Vagina (tissue), 2 donors: ENCODE measurements at places on chromosomes 3 and 15.
A peak's percentile ranks its signal among the peaks of the same experiment; 100 is the strongest.

- no peak overlapping the region for H3K27ac ChIP-seq
- no peaks in the 10 kb centered on the region for H3K4me1 ChIP-seq
- no peaks in the 10 kb centered on the region for H3K27me3 ChIP-seq
- H3K36me3 ChIP-seq = no peaks in the 10 kb centered on the region
- no peak for DNase-seq
- no peak overlapping the region for H3K4me3 ChIP-seq
Measured at GRCh38 chr15:26065723-26066122, 202.6 kb upstream of the ATP10A start.

DNA sequence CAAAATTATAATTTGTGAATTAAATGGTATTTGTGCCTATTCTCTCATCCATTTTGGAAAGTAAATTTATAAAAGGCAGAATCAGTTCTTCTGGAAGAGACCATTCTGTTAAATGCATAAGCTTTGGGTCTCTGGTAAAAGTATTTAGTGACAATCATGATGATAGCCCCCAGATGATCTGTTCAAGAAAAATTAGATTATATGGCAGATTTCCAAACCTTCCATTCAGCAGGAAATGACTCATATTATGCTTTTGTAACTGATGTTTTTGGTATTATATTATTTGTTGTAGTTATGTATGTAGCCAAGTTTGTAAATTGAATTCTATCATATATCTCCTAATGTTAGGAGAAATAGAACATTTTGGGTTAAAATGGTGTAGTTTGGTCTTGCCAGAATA is 340.8 kb upstream of the DPH6 start:
- H3K4me3 ChIP-seq = no peak overlapping the region
- DNase-seq = no peak
- no peaks in the 10 kb centered on the region for H3K27me3 ChIP-seq
- no peak overlapping the region for H3K27ac ChIP-seq

DNA sequence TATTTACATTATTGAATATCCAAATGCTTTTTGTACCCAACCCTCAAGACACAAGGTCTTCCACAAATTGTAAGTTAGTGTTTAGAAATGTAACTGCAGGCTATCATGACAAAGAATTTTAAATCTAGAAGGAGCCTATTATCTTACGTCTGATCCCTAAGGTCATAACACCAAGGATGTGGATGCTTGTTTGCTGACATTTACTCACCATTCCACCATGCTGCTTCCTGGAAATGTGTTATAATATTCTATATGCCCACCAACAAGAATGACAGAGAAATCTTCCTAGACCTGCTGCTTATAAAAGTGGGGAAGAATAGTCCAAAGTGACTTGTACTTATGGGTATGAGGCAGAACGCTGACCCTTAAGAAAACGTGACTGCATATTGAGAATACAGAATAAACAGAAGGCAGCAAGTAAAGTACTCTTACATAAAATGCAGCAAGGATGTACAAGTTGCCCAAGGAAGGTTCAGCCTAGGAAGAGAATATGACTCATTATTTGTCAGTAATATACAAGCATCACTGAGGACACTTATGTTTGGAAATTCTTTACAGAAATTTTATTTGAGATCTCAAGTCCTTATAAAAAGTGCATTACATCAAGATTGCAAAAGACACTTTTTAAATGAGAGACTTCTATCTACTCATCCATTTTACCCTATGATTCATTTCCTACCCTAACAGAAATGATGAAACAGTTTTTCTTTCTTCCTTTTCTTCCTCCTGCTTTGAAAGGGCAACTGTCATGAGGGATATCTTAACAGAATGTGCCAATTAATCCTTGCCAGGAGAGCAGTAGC is 59.6 kb downstream of the ESYT3 start:
- no peak overlapping the region for H3K27ac ChIP-seq
- H3K27me3 ChIP-seq = no peaks in the 10 kb centered on the region
- no peak for DNase-seq
- H3K4me3 ChIP-seq = no peak overlapping the region
- no peaks in the 10 kb centered on the region for H3K36me3 ChIP-seq
- no peaks in the 10 kb centered on the region for H3K4me1 ChIP-seq

- H3K27ac ChIP-seq = no peak overlapping the region
- no peak overlapping the region for H3K4me3 ChIP-seq
- H3K36me3 ChIP-seq = no peaks in the 10 kb centered on the region
Measured at GRCh38 chr15:69602921-69603320, 150.3 kb downstream of the RPLP1 start.

GRCh38 chr3:64185436-64185835 is 39.8 kb downstream of the PRICKLE2 start:
- H3K4me1 ChIP-seq = peaks cover 62% of the 10 kb centered on the region
- DNase-seq = no peak
- no peak overlapping the region for H3K4me3 ChIP-seq
- H3K27ac ChIP-seq = peak overlapping the region; percentile 80
- H3K36me3 ChIP-seq = no peaks in the 10 kb centered on the region

DNA sequence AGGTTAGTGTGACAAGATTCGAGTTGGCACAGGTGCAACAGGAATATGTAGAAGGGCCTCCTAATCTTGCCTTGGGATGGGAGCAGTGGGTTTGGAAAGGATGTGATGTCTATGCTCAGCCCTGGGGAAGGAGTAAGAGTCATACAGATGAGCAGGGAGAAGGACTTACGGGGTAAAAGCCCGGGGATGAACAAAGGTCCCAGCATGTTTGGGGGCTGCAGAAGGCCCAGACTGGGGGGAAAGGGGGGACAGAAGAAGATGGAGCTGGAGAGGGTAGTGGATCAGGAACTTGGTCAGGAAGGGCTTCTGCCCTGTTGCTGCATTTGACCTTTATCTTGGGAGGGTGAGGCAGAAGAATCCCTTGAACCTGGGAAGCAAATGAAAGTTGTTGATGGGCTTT is 240.1 kb upstream of the ST8SIA2 start:
- peaks cover 12% of the 10 kb centered on the region for H3K4me1 ChIP-seq
- H3K4me3 ChIP-seq = no peak overlapping the region
- H3K36me3 ChIP-seq = peaks cover 5% of the 10 kb centered on the region
- no peak for DNase-seq
- no peak overlapping the region for H3K27ac ChIP-seq

GRCh38 chr3:41365973-41366372 is 166.7 kb downstream of the CTNNB1 start:
- no peak overlapping the region for H3K4me3 ChIP-seq
- no peaks in the 10 kb centered on the region for H3K36me3 ChIP-seq
- no peak for DNase-seq
- no peak overlapping the region for H3K27ac ChIP-seq

DNA sequence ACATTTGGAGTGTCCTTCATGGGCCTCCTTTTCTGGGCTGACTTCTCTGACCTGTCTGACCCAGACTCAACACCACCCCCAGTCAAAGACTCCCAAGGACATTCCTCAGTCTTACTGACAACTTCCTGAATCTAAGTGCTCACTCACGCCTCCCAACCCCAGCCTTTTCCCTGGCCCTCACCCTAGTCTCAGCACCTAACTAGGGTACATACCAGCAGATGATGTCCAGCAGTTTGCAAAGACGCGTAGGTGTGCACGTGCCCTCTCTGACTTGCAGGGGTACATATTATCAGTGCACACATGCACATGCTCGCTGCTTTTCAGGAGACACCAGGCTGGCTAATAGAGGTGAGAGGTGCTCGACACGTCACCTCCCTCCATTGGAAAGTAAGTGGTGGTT is 38.7 kb upstream of the SLCO2A1 start:
- peaks cover 9% of the 10 kb centered on the region for H3K4me1 ChIP-seq
- no peak overlapping the region for H3K4me3 ChIP-seq
- no peaks in the 10 kb centered on the region for H3K27me3 ChIP-seq
- no peaks in the 10 kb centered on the region for H3K36me3 ChIP-seq

DNA sequence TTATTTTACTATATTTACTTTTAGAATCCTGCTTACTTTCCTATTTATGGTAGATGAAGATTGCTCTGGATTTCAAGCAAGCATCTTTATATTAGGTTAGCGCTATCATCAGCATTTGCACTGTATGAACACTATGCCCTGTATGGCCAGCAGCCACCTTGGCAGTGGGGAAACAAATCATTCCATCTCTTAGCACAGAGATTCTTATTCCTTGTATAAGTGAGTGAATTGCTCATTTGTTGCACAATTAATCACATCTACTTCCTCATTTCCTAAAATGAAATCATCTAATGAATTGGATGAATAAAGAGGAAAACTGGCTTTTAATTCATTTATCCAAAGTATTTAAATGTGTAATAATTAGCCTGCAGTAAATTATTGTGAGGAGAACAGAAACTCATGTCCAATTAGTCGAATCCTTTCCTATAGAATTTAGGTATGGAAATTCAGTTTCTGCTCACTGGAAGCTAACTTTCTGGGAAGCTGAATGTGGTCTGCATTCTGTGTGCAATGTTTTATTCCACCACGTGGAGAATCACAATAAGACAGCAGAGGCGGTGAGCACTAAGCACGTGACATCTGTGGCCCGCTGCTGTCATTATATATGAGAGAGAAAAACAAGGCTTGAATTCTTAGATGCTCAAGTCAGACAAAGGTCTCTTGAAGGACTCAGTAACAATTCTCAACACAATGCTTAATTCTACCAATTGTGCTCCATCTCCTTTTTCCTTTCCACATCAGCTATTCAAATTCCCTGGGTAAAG is 93.4 kb downstream of the PEX5L start:
- no peak overlapping the region for H3K27ac ChIP-seq
- H3K4me1 ChIP-seq = peaks cover 5% of the 10 kb centered on the region
- H3K4me3 ChIP-seq = no peak overlapping the region
- H3K36me3 ChIP-seq = no peaks in the 10 kb centered on the region
- H3K27me3 ChIP-seq = no peaks in the 10 kb centered on the region

DNA sequence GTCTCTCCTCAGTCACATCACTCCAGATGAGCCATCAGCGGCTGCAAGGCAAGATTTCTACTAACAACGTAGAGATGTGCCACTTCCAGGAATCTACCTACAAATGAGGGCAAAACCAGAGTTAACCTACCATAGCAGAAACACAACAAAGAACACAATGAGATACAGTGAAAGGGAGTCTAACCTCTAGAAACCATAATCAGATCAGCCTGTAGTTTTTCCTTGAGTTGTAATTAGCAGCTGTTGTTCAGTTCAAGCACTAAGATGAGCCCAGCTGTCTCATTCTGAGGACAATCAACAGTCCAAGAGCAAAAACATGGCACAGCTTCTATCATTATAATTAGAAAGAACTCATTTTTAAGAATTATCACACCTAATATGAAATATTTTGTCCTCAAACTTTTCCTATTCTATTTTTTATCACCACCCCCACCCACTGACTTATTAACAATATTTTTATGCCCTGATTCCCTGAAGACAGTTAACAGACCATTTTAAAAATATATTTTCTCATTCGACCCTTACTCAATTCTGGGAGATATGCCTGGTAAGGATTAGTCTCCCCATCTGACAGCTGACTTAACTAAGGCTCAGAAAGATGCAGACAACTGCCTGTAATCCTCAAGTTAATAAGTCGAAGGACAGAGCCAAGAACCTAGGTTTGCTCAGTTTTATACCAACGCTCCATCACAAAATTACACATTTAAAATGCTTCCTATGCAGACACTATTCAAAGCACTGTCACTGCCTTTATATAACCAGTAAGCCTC is 50.1 kb downstream of the MAGI1 start:
- H3K27ac ChIP-seq = no peak overlapping the region
- no peaks in the 10 kb centered on the region for H3K36me3 ChIP-seq
- H3K27me3 ChIP-seq = no peaks in the 10 kb centered on the region
- no peak for DNase-seq

- no peak overlapping the region for H3K4me3 ChIP-seq
- no peaks in the 10 kb centered on the region for H3K27me3 ChIP-seq
- peaks cover 45% of the 10 kb centered on the region for H3K4me1 ChIP-seq
- no peak overlapping the region for H3K27ac ChIP-seq
Measured at GRCh38 chr15:57538821-57539220, 52.9 kb upstream of the MYZAP start.

DNA sequence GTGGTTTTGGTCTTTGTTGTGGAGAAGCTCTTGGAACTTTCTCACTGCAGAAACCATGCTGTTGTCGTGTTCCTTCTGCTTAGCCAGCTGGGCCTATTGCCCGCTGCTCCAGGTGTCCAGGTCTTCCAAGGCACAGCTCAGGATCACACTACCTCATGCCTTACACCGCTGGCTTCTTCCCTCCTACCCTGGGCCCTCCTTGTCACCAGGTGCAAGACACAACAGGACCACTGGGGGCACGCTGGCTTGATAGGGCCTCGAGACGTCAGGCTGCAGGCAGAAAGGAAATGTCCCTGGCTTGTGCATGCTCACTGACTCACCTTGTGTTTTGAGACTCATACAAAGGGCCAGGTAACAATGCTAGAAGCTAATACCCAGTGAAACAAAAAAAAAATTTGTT is 32.3 kb downstream of the PAQR9 start:
- H3K36me3 ChIP-seq = no peaks in the 10 kb centered on the region
- DNase-seq = no peak
- no peaks in the 10 kb centered on the region for H3K4me1 ChIP-seq
- H3K4me3 ChIP-seq = no peak overlapping the region
- H3K27me3 ChIP-seq = no peaks in the 10 kb centered on the region

DNA sequence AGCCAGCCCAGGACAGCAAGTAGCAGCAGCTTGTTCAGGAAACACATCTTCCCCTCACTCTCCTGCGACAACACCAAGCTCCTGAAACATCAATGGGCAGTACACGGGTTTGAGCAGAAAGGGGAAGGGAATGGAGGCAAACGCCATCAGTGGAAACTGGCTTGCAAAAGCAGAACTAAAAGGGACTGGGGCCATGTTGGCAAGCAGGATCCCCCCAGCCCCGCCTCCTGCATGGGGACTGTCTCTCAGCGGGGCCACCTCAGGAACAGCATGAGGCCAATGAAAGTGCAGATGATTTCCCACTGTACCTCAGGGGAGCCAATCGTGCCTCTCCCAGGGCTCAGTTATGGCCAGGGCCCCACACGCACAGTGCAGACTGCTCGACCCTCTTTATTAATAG is 6.8 kb downstream of the CDAN1 start:
- no peaks in the 10 kb centered on the region for H3K36me3 ChIP-seq
- H3K27me3 ChIP-seq = no peaks in the 10 kb centered on the region
- peaks cover 5% of the 10 kb centered on the region for H3K4me1 ChIP-seq

GRCh38 chr15:78162038-78162437 is 12.9 kb downstream of the IDH3A start:
- peaks cover 84% of the 10 kb centered on the region for H3K36me3 ChIP-seq
- DNase-seq = no peak
- no peak overlapping the region for H3K4me3 ChIP-seq
- no peaks in the 10 kb centered on the region for H3K27me3 ChIP-seq

DNA sequence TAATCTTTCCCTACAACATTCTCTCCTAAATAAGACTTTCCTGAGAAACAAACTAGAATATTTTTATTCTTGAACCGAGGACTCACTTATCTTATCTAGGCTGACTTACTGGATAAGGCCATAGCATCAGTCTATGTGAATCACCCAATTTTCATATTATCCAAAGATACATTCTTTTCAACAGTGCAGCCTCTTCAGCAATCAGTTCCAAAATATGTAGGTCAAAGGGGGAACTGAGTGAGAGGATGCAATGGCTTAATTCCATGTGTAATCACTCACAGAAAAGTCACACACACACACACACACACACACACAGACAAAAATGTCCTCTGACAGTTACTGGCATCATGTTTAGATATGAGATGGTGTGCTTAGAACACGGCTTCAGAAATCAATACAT is 31.5 kb upstream of the MECOM start:
- H3K27ac ChIP-seq = no peak overlapping the region
- H3K4me1 ChIP-seq = no peaks in the 10 kb centered on the region
- H3K36me3 ChIP-seq = no peaks in the 10 kb centered on the region
- H3K27me3 ChIP-seq = no peaks in the 10 kb centered on the region
- DNase-seq = no peak

GRCh38 chr3:123038751-123039150 is 11.2 kb upstream of the SEMA5B start:
- H3K27me3 ChIP-seq = no peaks in the 10 kb centered on the region
- H3K4me3 ChIP-seq = no peak overlapping the region
- no peak overlapping the region for H3K27ac ChIP-seq
- DNase-seq = no peak
- H3K4me1 ChIP-seq = no peaks in the 10 kb centered on the region
